ENCODE measurements at places on chromosomes 2 and 18. TPM values are rescaled to one million over a fixed set of nuclear protein-coding genes. Genes with fewer than 3 reads are reported as not detected.
A peak's percentile ranks its signal among the peaks of the same experiment; 100 is the strongest.

GRCh38 chr2:1910021-1910420 is 165.7 kb upstream of the PXDN start:
- no peak for DNase-seq

DNA sequence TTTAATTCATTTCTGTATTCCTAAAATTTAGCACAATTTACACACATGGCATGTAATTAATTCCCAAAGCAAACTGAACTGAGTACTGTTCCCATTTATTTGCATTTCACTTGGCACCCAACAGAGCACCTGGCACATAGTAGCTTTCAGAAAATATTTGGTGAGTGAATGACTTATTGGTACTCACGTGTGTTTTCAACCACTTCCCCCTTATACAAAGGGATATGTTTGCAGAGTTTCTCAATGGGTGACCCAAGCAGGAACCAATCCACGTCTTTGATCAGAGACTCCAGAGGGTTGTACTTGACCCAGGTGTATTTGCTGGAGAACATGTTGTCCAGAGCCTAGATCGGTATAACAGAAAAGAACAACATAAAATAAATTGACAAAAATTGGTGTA is 6.6 kb downstream of the GKN2 start:
- no peak for DNase-seq

- no peak for DNase-seq
These were observed 294.4 kb upstream of the CHAC2 start for GRCh38 chr2:53473236-53473635.

GRCh38 chr2:201152999-201153815 is 29.7 kb upstream of the CASP10 start:
- no peak for DNase-seq

- no peak for DNase-seq
These were observed 27.8 kb upstream of the RNF125 start for GRCh38 chr18:31990823-31991222.

- DNase-seq, result no peak
These were observed 811 bp upstream of the SCG2 start for GRCh38 chr2:223602972-223603371.

DNA sequence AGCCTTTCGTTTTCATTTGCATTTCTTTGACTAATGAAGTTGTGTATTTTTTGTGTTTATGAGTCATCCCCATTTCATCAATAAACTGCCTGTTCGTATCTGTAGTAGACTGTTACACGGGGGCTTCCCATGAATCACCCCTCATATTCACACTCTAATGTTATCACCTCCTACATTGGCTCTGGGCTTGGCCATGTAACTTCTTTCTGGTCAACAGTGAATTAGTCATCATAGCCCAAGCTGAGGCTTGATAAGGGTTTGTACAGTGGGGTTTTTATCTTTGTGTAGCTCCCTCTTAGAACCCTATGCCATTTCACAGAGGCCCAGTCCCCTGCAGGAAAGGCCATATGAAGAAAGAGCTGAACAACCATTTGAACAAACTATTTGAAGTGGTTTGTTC is 151.0 kb downstream of the CCBE1 start:
- DNase-seq, result no peak

- DNase-seq, result no peak
These were observed 151.1 kb downstream of the GLI2 start for GRCh38 chr2:120886534-120887319.

DNA sequence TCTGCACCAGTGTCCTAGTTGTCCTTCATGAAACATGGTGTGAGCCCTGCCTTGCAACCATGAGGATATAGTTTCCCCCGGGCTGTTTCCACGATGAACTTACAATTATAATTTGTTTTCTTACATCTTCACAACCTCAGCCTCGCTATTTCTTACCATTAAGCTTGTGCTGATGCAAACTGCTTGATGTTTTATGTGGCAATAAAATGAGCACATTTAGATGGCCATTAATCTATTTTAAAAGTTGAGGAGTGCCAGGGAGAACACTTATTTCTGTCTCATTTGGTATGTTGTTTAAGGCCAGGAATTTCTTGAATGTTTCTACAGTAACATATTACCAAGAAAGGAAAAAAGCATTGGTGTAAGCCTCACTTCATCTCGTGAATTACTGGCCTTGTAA is 214.5 kb upstream of the SLC8A1 start:
- no peak for DNase-seq

- DNase-seq, result no peak
These were observed 33.3 kb downstream of the NAB1 start for GRCh38 chr2:190682168-190682567.

DNA sequence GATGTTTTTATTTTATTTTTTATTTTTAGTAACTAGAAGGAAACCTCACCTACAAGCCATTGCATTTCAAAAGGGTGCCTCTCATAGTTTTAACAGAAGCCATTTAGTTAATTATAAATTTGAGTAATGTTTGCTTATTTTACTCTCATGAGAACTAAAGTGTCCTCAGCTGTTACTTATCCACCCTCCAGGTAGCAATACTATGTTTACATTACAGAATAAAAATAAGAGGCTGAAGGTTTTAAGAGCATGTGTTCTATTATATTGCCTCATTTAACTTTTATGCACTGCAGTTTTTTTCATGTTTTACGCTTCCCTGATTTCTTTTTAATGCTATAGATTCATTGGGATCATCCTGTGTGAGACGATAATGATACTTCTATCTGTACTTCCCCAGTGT is 235.5 kb downstream of the THSD7B start:
- no peak for DNase-seq

DNA sequence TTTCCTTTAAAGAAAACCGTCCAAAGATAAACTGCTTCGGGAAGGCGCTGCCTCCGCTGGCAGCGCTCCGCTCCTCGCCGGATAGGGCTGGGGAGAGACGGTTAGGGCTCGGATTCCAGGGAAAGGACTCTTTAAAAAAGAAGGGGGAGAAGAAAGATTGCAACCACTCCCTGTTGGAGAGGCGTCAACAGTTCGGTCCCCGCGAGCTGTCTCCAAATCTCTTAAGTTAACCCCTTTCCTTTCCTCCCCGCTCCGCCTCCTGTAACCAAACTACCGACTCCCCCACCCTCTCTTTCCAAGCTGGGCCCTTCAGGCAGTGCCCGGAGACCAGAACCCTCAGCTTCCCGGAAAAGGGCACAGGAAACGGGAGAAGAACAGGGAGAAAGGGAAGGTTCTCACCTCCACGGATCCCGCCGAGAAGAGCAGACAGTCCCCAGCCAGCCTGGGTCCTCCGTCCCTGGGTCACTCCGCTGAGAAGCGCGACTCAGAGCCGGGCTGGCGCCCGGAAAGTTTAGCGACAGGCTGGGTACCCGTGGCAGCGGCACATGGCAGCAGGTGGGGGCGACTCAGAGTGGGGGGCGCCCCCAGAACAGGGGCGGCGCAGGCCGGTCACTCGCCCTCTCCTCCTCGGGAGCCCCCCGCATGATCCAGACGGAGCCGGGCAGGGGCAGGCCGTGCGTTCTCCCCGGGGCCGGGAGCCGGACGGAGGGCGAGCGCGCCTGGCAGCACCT is 675 bp downstream of the FZD5 start:
- DNase-seq, result peak; percentile 12

GRCh38 chr2:35184471-35184870 is 1171.1 kb upstream of the CRIM1 start:
- DNase-seq, result no peak

DNA sequence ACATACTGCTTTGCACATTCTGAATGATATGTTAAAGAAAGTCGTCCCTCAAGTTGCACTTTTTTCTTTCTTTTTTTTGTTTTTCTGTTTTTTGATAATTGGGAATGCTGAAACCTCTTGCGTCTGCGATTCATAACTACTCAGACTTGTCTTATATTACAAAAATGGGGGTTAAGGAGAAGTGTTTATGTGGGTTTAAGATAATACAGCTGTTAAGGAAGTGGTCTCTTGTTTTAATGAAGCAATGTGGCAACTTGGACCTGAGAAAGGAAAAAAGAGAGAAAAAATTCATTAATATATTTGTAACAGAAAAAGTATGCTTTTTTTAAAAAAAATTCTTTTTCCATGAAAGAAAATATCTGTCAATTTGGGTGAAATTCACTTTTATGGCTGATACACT is 268.5 kb upstream of the CCDC68 start:
- DNase-seq, result no peak

- DNase-seq, result no peak
These were observed 41.8 kb downstream of the SNED1 start for GRCh38 chr2:241040081-241040803.

TEKT4 gene
- 1.1 TPM for polyA plus RNA-seq

OR6B2 gene
- polyA plus RNA-seq, result not detected

C2orf66 gene
- polyA plus RNA-seq, result not detected

GKN1 gene
- polyA plus RNA-seq, result not detected

NLRC4 gene
- polyA plus RNA-seq, result 1.5 TPM
